ENCODE measurements at places on chromosomes 13 and 19.

GRCh38 chr13:44058624-44059215, 179.0 kb downstream of the LACC1 start:
- DNase-seq: no peak

GRCh38 chr19:18543814-18544475, 572 bp upstream of the FKBP8 start:
- no peak for DNase-seq

DNA sequence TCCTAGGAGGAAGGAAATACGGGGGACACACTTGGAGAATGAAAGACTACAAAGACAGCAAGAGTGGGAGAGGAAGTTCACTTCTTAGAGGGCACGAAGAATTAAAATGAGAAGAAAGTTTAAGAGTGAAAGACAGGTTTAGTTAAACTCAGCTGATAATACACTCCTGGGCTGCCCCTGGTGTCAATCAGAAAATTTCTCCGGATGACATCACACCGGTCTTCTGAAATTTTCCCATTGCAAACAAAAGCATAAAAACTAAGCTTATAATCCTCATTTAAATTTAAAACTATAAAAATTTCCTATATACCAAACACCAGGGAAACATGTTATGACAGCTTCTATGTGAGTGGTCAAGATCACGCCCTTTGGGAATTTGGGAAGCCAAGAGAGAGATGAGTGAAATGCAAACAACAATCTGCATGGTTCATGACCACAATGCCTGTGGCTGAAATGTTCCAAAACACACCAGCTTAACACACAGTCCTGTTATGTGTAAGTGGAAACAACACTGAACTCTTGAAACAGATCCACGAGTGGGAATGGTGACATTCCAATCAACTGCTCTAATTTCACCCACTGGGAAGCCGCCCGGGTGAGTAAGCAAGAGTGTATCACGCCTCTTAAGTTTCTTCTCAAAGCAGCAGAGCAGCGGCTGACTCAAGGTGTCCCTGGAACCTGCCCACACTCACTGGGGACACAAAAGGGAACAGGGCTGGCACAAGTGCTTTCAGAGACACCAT, 49.0 kb downstream of the BRD4 start:
- no peak for DNase-seq

DNA sequence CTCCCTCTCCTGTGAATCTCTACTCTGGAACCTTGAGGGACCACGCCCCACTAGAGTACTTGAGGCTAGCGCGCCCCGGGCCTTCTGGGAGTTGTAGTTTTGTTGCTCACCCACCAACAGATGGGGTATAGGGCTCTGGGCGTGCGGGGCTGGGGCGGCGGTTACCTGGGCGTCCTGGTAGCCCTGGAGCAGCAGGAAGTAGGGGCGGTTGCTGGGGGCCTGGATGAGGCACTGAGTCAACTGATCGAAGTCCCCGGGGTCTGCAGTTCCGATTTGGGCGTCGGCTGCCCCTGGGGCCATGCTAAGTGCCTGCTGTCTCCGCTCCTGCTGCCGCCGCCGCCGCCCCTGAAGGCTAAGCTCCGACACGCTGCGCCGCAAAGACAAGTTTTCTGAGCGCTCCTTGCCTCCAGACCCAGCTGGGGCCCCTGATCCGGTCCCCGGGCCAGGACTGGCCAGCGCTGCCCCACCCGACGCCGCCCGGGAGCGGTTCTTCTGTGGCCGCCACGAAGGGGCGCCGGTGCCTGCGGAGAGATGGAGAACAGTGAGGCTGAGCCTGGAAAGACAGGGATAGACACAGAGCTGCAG, 5.3 kb downstream of the RASIP1 start:
- no peak for DNase-seq

DNA sequence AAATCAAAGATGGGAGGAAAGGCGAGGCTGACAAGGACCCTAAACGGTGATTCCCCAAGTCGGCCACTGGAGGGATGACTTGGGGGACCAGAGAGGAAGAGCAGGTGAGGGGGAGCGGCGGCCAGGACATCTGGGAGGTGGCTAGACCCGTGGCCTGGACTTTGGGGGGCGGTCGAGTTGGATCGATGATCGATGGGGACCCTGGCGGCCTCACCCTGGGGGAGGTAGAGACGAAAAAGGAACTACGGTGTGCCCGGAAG, 7.7 kb upstream of the CIRBP start:
- DNase-seq: peak; percentile 63

- DNase-seq: no peak
These were observed 5.5 kb upstream of the ENOX1 start for GRCh38 chr13:43792076-43792881.

- DNase-seq: no peak
These were observed 56.4 kb downstream of the KLF12 start for GRCh38 chr13:74077792-74078191.

- DNase-seq: peak; percentile 26
These were observed 75.9 kb upstream of the DOCK9 start for GRCh38 chr13:99053636-99054233.

DNA sequence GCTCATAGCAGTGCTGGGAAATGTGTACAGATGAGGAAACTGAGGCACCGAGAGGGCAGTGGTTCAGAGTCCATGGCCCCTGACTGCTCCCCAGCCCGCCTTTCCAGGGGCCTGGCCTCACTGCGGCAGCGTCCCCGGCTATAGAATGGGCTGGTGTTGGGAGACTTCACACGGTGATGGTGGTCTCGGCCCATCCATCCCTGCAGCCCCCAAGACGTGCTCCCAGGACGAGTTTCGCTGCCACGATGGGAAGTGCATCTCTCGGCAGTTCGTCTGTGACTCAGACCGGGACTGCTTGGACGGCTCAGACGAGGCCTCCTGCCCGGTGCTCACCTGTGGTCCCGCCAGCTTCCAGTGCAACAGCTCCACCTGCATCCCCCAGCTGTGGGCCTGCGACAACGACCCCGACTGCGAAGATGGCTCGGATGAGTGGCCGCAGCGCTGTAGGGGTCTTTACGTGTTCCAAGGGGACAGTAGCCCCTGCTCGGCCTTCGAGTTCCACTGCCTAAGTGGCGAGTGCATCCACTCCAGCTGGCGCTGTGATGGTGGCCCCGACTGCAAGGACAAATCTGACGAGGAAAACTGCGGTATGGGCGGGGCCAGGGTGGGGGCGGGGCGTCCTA, 15.9 kb downstream of the LDLR start:
- no peak for DNase-seq

All from SK-N-DZ (cell line).